ENCODE measurements at places on chromosomes 4 and X.

- no peak for DNase-seq
Measured at GRCh38 chrX:111041018-111041462, 55.0 kb upstream of the PAK3 start.

DNA sequence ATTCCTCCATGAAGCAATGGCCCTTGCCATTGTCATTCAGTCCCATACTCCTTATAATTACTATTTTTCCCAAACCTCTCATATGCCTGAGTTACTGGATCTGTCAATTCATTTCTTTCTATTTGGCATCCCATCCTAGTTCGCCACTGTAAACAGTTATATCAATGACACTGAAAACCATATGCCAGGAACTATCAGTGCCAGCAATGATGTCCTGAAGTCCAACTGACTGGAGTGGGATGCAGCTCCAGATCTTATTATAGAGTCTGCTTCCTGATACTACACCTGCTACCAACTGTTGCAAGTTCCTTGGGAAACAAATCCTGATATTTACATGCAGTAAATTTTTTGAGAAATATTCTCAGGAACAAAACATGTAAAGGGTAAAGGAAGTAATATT lies 27.0 kb upstream of the BANK1 start:
- no peak for DNase-seq

- DNase-seq: no peak
Measured at GRCh38 chr4:76210452-76210851, 3.2 kb downstream of the SCARB2 start.

GRCh38 chr4:121192013-121192412 lies 27.9 kb upstream of the TNIP3 start:
- no peak for DNase-seq
